Cortex of kidney (tissue), 1 donor: ENCODE measurements at places on chromosomes 4 and X.

- no peak for DNase-seq
These were observed 51.4 kb downstream of the NALF2 start for GRCh38 chrX:69555481-69556041.

- no peak for DNase-seq
These were observed 349.8 kb downstream of the PPARGC1A start for GRCh38 chr4:23539969-23540569.

- no peak for DNase-seq
These were observed 30.9 kb upstream of the ELF2 start for GRCh38 chr4:139207873-139208403.

GRCh38 chrX:21802839-21803238, 36.6 kb upstream of the MBTPS2 start:
- no peak for DNase-seq

DNA sequence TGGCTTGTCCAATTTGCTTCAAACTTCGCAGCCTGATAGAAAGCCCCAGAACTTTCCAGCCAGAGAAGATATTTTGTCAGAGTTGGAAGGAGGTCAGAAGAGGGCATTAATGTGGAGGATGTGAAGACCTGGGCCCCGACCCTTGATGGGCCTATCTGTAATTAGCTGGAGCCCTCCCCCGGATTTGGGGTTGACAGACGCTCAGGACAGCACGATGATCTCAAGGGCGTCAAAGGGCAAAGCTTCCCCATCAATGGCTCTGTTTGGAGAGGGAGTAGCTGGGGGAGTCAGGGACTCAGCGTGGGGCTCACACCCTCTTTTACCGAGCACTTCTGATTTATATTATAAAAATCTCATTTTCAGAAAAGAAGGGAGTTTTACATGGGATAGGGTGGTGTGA, 59.0 kb upstream of the PPP2R3B start:
- DNase-seq, result no peak

- no peak for DNase-seq
These were observed 2323.6 kb upstream of the TENM3 start for GRCh38 chr4:179919587-179919986.

DNA sequence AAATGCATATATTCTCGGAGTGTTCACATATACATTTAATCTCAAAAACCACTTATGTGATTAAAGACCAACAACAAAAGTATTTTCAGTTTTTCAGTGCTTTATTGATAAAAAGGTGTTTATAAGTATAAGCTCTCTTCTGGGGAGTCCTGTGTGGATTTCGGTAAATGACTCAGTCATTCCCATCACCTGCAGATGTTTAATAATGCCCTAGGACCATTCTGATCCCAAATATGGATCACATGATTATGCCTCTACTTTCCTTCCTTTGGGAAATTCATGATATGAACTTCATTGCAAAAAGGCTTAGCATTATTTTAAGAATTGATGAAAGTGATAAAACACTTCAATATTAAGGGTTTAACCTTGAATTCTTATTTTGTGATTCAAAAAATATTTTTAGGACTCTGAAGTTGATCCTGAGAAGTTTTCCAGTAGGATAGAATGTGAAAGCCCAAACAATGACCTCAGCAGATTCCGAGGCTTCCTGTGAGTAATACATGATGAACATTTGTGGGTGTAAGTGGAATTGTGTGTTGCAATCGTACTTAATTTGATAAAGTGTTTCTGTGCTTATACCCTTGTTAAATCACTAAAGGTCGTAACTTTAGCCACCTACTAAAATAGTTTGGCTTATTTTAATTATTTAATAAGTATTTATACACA, 40.2 kb downstream of the ATP10D start:
- no peak for DNase-seq

GRCh38 chr4:180564026-180564425, 1679.2 kb upstream of the TENM3 start:
- DNase-seq, result no peak

DNA sequence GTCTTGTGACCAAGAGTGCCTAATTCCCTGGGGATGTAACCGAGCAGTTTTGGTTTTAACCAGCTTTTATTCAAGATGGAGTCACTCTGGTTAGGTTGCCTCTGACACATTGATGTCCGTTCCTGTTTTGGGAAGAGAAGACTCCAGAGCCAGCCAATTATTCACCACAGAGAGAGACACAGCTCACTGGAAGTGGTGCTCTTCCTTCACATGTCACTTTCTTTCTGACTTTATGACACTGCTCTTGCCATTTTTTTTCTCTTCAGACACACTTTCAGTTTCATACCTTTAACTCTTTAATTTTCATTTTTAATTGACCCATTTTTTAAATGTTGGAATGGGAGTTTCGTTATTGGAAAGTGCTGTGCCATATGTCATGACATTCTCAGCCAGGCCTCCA, 418.4 kb upstream of the FSTL5 start:
- DNase-seq, result no peak

DNA sequence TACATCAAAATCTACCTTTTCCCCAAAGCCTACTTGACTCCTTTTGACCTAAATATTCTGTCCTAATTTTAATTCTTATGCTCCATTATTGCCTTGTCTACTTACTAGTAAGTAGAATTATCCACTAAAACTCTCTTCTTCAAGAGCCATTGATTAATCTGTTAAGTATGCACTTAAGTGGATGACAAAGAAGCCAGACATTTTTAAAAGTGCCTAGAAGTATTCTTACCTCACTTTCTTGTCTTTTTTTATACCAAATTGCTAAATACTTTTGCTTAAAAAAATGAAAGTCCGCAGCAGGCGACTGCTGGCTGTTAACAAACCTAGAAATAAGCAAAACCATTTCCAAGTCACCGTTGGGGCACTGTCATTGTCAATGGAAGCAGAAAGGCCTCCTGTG, 20.1 kb upstream of the FRMPD4 start:
- no peak for DNase-seq

DNA sequence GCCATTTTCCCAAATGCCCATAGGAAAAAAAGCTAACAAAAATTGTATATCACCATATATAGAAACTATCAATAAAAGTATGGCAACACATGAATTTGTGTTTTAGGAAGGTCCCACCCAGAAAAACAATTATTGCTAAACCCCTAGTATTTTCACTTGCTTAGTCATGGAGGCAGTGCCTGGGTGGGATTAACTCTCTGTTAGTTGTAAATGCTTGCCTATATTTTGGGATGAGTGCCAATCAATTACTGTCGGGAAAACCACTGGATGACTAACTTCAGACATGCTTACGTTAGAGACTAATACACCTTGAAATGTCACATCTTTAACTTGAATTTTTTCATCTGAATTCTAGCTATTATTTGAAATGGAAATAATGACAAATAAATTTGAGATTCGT, 33.9 kb downstream of the TMPRSS11A start:
- DNase-seq, result no peak

- no peak for DNase-seq
These were observed 1324.2 kb downstream of the TECRL start for GRCh38 chr4:63085091-63085490.

- no peak for DNase-seq
These were observed 5.1 kb upstream of the MTHFD2L start for GRCh38 chr4:74152836-74153235.

- no peak for DNase-seq
These were observed at the start of gene RGN for GRCh38 chrX:47078129-47079043. Gene RGN, plus strand, starts transcription at chrX:47078443. Its CDS starts 2,702 bp downstream, at chrX:47081145.

- DNase-seq, result no peak
These were observed 24.6 kb downstream of the SLC7A11 start for GRCh38 chr4:138217567-138217966.

DNA sequence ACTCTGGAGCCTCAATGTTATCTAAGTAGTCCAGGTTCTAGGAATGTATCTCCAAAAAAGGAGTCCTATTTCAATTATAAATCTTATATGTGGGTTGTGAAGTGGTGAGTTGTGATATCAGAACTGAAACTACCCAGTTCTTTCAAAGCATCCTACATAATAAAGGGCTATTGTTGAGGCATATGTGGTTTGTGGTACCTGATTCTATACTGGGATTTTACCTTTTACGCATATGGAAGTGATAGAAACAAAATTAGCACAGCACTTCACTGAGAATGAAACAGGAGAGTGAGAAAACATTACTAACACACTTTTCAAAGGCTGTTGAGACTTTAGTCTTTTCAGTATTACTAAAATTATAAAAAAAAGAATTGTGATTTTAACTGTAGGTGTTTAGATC, 417.7 kb upstream of the GALNT7 start:
- DNase-seq, result no peak

GRCh38 chrX:16953606-16954211, 7.3 kb downstream of the REPS2 start:
- no peak for DNase-seq

- DNase-seq, result no peak
These were observed 50.0 kb downstream of the IGSF1 start for GRCh38 chrX:131239057-131239456.

GRCh38 chr4:142725886-142726285, 120.2 kb downstream of the INPP4B start:
- DNase-seq, result no peak

GRCh38 chrX:3699821-3700381, 13.5 kb downstream of the PRKX start:
- no peak for DNase-seq

DNA sequence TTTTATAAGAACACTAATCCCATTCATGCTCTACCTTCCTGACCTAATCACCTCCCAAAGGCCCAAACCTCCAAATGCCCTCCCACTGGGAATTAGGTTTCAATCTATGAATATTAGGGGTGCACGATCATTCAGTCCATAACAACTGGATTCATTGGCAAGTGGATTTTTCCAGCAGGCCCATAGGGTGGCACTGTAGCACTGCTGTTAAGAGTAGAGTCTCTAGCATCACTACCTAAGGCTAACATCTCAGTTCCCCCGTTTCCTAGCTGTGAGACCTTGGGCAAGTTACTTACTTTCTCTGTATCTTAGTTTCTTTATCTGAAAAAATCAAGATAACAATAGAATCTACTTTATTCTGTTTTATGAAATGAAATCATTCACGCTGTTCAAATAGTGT, 315.8 kb downstream of the STIM2 start:
- no peak for DNase-seq

GRCh38 chr4:133581996-133582619, 433.0 kb downstream of the PCDH10 start:
- DNase-seq, result no peak

DNA sequence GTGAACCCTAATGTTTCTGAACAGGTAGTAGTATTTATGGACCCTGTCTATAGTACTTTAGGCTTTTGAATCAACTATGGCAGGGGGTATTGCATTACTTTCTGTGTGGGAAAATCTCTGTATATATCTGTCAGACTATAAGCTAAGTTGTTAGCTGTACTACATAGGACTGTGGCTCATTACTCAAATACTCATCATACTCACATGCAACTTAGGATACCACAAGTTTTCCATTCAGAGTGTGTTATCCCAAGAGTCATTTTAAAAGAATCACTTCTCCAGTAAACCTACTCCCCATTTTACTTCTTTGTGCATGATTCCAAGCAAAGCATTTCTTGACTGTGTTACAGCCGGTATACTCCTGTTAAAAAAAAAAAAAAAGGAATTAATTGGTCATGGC, 95.6 kb downstream of the PHOX2B start:
- DNase-seq, result no peak

- no peak for DNase-seq
These were observed 1.2 kb upstream of the PLAC8 start for GRCh38 chr4:83115656-83116285.

DNA sequence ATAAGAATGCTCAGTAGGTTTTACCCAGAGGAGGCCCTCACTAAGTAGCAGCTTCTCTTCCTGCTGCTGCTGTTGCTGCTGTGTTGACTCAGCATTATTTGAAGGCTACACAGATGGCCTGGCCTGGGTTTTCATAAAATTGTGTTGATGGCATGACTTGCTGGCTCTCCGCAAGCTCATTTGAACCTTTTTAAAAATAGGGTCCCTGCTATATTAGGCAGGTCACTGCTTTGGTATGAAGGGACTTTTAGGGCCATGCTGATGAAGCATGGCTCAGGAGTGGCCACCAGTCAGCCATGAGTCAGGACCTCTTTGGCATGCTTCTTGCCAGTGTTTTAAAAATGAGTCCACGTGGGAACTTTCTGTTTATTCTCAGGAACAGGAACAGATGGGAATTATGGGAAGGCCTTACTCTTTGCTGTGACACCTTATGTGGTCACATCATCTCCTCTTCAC, 128.7 kb downstream of the MID1IP1 start:
- no peak for DNase-seq

DNA sequence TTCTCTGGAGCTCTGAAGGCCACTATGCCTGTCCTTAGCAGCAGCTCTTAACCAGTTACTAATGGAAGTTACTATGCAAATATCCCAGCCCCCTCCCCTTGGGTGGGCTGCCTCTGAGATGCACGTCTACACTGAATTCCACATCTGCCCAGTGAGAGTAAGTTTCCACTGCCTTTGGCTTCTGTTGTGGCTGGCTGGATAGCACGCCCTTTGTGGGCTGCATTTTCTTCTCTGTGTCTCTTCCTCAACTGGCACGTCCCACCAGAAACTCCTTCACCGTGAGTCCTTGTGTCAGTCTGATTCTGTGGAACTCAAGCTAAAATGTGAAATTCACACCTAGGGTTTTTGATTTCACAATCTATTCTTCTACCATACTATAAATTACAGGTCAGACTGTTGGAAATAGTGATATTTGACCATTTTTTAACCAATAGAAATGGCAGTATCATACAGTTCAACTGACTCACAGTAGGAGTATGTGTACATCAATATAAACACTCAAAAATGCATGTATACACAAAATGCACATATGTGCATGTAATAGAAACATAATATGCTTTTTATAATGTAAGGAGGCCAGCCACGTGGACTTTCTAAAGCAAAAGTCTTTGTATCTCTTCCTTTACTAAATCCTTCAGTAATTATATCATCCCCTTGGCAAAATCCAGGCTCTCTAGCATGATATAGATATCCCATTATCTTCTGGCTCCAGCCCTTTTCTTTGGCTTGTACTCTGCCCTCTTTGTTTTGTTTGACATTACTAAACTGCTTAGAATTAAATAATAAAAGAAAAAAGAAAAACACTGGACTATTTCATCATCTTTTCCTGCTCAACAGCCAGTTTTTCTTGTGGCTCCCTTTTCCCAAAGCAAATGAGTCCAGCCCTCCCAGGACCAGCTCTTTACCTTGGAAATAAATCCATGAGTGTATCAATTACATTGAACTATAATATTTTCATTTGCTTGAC, 33.2 kb upstream of the LDB2 start:
- no peak for DNase-seq

DNA sequence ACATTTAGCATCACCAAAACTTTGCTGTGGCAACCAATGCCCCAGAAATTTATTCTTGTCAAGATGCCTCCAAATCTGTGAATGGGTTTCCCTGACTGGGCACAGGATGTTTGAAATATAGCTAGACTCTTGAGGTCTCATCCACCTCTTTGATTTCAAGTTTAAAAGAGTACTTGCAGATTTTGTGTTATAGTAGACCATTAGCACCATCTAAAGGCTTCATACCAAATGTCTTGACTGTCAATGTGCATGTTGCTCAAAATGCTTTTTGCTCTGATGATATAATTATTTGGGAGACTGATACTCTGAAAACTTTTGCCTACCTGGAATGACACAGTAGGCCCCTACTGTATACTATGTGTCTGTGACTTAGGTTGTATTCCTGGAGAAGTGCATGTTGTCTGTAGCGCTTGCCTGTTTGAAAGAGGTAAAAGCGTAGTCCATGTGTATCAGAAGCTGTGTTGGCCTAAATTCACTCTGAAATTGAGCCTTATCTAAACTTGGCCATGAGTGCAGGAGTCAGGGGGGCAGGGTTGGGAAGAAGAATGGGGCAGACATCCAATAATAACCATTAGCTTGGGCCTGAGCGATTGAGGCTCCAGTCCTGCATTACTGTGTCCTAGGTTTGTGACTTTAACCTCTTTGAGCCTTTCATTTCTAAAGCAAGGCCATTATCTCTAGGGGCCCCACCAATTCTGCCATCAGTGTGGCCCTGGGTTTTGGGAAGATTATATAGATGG, 33.8 kb downstream of the NDP start:
- no peak for DNase-seq
